ENCODE measurements at places on chromosomes 7 and 10.

DNA sequence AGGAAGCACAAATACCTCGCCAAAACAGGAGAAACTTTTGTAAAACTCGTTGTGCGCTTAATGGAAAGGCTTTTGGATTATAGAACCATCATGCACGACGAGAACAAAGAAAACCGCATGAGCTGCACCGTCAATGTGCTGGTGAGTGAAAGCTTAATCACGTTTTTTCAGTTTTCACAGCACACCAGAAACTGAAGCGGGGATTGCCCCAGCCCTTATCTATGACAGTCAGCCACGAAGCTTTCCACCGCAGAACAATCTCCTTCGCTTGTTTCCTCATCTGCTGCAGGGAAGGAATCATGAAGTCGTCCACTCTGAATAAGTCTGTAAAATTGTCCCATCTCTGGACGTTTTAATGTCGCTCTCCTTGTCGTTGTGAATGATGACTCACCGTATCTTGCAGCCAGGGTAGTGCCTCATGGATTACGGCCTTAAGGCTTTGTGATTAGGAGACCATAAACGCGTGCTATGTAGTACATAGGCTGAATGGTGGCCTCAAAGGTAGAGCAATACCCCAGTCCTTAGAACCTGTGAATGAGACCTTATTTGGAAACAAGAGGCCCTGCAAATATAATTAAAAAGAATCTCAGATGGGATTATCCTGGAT lies 174.9 kb upstream of the NPS start:
- no peak for DNase-seq

GRCh38 chr10:126387041-126387921 lies 996 bp downstream of the ADAM12 start:
- no peak for DNase-seq

- DNase-seq: no peak
Measured at GRCh38 chr10:663466-663751, 26.1 kb downstream of the DIP2C start.

GRCh38 chr7:48309720-48310119 lies 138.5 kb downstream of the ABCA13 start:
- DNase-seq: no peak

DNA sequence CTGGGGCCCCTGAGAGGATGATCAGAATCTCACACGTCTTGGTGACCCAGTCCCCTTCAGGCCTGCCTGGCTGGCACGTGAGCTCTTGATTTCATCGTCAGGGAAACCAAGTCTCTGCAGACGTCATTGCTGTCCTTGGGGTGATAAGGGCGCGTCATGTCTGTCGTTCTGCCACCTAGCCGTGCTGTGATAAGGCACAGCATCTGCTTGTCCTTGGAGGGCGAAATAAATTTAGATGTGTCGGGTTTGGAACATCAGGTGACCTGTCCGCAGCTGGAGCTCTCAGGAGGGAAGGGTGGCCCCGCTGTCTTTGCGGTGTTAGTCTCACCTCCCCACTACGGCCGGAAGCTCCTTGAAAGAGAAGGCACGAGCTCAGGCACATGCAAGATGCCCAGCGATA lies 129.2 kb downstream of the GRK5 start:
- no peak for DNase-seq

DNA sequence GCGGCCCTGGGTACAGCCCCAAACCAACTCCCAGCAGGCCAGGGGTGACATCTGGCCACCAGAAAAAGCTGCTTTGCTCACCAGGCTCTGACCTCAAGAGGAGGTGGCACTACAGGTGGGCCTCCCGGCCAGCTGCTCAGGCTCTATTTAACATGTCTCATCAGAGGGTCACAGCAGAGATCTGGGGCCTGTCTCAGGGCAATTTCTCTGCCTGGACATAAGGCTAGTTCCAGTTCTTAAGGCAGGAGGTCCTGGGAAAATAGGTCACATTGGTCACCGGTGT lies 88.6 kb downstream of the GFRA1 start:
- DNase-seq: no peak

DNA sequence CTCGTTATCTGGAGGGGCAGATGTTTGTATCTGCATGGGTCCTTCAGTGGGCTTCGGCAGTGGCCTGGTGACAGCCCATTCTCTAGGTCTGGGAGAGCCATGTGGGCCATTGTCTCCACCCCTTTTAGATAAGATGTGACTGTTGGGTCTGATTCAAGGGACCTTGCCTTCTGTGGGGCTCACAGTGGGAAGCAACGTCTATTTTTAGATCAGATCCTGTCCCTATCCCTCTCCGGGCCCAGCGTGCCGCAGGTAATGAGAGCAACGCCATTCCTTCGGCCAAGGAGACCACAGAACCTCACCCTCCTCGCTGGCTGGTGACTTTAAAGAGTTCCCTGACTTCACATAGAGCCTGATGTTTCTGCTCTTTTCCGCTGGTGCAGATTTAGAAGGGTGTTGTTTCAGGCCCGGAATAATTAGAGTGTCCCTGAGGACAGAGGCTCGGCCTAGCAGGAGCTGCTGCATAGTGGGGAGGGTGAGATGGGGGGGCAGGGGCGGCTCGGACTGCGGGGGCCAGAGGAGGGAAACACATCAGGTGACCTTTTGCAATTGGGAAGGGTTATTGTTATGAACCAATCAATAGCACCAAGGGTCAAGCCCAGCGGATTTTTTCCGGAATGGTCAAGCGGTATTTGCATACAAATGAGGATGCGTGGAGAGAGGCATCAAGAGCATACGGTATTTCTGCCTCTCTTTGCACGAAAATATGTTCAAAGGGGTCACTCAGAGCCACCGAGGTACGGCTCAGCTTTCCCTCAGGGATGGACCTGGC lies 503.0 kb upstream of the FOXK1 start:
- no peak for DNase-seq

- peak; percentile 35 for DNase-seq
Measured at GRCh38 chr7:80488406-80488805, 23.5 kb downstream of the GNAT3 start.

GRCh38 chr7:149381245-149381644 lies 79.6 kb downstream of the ZNF777 start:
- no peak for DNase-seq

GRCh38 chr7:106165337-106165736 lies 53.2 kb upstream of the SYPL1 start:
- DNase-seq: no peak

DNA sequence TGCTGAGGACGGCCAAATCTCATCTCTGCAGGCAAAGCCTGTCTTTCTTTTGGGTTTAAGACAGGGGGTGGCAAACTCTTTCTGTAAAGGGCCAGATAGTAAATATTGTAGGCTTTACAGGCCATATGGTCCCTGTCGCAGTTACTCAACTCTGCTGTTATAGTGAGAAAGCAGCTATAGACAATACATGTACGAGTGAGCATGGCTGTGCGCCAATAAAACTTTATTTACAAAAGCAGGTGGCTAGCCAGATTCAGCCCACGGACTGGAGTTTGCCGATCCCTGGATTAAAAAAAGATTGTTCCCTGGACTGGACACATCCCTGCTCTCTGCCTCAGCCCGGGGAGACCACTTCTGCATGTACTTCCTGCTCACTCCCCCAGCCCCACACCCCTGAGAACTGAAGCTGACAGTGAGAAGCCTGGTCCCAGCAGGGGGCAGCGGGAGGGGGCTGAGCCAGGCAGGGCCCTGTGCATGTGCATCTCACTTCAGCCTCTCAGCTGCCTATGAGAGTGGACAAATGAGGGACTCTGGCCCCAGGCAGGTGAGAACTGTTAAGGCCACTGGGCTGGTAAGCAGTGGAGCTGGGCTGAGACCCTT lies 392.4 kb downstream of the PLXNA4 start:
- no peak for DNase-seq

DNA sequence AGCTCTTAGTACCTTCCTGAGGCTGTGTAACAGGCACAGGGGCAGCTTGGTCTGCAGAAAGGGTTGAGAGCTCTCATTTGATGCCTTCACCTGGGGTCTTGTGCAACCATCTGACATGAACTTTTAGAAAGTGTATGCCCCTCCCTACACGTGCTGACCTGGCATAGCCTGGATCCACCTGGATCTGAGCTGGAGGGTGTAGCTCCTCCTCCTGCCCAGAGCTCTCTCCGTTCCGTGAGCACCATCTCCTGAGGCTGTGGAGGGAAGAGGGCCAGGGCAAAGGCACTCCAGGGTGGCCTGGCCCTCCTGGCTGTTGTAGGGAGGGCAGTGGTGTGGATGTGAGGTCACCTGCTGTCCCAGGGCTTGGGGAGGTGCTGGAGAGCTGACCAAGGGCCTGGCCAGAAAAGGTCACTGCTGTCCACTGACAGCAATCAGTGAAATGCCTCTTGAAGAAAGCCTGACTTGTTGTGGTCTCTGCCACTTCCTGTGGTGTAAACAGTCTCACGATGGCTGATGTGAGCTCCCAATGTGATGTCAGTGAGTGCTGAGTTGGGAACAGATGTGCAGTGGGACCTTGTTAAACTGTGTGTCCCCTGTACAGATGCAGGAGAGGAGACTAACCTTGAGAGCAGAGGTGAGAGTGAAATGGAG lies 23.0 kb downstream of the AMZ1 start:
- DNase-seq: no peak

DNA sequence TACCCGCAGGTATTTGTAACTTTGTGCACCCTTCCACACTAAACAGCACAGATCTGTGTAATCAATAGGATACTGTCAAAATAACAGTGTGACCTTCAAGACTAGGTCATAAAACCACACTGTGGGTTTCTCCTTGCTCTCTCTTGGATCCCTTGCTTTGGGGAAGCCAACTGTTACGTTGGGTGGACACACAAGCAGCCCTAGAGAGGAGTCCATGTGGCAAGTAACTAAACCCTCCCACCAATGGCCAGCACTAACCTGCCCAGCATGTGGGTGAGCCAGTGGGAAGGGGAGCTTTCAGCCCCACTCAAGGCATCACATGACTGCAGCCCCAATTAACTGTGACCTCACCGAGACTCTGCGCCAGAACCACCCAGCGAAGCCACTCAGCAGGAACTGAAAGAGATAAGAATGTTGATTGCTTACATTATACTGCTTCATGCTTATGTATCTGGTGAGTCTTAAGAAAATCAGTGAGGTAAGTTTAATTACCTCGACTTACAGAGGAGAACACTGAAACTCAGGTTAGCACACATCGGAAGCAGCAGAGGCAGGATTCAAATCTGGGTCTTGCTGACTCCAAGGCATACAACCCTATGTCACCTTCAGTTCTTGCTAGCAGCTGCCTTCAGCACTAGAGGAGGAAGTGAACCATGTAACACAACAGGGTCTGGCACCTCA lies 9.4 kb upstream of the ZC3HAV1 start:
- DNase-seq: no peak

- no peak for DNase-seq
Measured at GRCh38 chr7:116232920-116233319, 22.6 kb downstream of the TES start.

- DNase-seq: no peak
Measured at GRCh38 chr10:5453749-5454489, 41.6 kb downstream of the NET1 start.

- DNase-seq: no peak
Measured at GRCh38 chr7:23334482-23335056, 35.4 kb downstream of the MALSU1 start.

DNA sequence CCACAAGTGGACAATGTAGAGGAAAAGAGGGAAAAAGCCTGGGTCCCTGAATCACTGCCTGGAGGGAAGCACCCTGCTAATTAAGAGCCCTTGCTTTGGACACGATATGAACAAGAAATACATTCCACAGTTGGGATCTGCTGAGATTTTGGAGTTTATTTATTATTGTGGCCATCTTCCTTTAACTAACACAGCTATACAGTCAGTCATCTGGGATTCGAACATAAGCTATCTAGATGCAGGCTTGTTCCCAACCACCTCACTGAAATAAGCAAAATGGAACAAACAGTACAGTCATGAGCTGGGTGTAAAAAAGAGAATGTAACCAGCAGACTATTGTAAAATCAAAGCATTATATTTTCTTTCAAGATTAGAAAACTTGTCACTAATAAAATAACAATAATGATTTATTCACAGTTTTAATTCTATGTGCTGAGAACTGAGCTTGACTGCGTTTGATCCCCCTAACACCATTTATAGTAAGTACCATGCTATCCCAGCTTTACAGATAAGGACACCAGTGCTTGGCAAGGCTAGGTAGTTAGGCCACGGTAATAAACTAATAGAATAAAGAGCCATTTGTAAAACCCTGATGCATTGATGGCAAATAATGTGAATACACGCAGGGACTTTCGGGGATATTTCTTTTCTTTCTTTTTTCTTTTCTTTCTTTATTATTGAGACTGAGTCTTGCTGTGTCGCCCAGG lies 223.8 kb upstream of the KLF6 start:
- DNase-seq: no peak

DNA sequence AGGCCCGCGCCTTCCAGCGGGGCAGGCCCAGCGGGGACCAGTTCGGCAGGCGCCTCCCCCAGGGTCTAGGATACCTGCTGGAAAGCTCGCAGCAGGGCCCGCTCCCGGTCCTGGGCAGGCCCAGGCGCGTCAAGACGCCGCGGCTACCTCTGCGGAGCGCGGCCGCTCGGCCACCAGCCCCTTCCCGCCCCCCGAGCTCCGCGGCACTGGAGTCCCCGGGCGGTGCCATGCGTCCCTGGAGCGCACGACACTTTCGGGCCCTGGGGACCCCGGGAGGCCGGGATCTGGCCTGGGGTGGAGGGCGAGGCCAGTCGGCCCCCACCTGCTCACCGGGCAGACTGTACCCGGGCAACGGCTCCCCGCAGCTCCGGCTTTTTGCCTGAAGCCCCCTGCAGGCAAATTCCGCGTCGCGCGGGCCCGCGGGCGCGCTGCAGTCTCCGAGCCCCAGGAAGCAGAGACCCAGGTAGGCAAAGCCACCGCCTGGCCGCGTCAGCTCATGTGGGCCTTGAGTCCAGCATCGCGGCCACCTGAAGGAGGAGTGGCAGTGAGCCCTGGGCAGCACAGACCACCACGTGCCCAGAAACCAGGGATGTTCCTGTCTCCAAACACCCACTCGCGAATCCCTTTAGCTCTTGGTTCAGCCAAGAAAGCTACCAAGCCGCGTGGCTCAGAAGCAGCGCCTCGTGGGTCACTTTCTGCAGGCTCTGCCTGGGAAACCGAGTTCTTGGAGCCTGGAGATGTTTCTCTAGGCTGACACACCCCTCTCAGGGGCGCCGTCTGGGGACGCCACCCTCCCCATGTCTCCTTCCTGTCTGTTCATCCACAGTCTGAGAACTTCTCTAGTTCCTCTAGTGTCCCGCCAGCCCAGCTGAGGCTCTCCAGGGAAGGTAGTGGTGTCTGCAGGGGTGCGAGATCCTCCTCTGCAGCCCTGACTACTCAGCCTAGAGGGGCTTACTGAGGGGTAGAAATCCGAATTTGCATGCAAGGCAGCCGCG lies 46.1 kb upstream of the APBB1IP start:
- no peak for DNase-seq

All from NCI-H526 treated with DMSO at 0.1 percent for 48 hours (cell line).